ENCODE measurements at places on chromosomes 1 and 21. TPM values are rescaled to one million over a fixed set of nuclear protein-coding genes. Genes with fewer than 3 reads are reported as not detected.

The NID1 gene
- total RNA-seq: 24.9 TPM

The OR2AK2 gene
- total RNA-seq: not detected

The LRRC8C gene
- 2.5 TPM for total RNA-seq

The HNRNPR gene
- 203 TPM for total RNA-seq

The BCAS2 gene
- 55.7 TPM for total RNA-seq

The MAP1LC3C gene
- 1.7 TPM for total RNA-seq

The PFKL gene
- total RNA-seq: 82.3 TPM

The XCL2 gene
- total RNA-seq: not detected

The SPRR2D gene
- not detected for total RNA-seq

The UMODL1 gene
- not detected for total RNA-seq

The TRPM2 gene
- 0.28 TPM for total RNA-seq

The TTC24 gene
- total RNA-seq: not detected

The ERG gene
- 3.0 TPM for total RNA-seq

The MAP3K21 gene
- 21.3 TPM for total RNA-seq

The PLEKHM2 gene
- 47.9 TPM for total RNA-seq

The UHMK1 gene
- 15.0 TPM for total RNA-seq

The NPHS2 gene
- not detected for total RNA-seq

The PLPPR4 gene
- total RNA-seq: 2.2 TPM

DNA sequence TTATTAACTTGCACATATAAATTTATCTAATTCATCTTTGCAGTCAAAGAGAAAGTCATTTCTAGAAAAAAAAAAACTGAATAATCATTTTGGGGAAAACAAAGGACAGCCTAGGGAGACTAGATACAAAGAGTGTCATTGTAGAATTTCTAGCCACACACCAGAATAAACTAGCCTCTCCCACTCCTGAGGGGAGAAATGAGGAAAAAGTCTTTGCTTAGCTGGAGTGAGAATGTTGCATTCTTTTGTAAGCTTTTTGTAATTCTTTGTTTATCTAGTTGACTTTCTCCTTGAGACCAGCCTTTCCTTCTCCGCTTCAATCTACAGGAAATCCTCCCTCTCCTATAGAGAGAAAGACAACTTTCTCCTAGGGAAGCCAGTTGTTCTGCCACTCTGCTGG, 15.9 kb upstream of the CGN start:
- DNase-seq: no peak

DNA sequence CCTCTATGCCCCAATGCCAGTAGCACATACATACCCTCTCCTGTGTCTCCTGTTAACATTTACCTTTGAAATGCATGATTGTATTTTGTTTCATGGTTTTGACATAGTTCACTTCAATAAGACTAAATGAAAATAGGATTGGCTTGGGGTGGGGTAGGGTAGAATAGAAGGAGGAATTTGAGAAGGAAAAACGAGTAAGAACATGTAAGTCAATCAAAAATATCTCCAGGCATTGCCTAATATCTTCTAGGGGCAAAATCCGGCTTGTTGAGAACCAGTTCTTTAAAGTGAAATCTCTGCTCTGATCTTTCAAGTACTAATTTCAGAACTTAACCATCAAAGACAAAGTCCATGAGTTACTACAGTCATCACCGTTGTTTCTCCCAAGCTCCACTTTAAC, 31.8 kb upstream of the RGS2 start:
- DNase-seq: no peak

- DNase-seq: no peak
Observed at GRCh38 chr1:72280711-72281110, 1.6 kb downstream of the NEGR1 start.

DNA sequence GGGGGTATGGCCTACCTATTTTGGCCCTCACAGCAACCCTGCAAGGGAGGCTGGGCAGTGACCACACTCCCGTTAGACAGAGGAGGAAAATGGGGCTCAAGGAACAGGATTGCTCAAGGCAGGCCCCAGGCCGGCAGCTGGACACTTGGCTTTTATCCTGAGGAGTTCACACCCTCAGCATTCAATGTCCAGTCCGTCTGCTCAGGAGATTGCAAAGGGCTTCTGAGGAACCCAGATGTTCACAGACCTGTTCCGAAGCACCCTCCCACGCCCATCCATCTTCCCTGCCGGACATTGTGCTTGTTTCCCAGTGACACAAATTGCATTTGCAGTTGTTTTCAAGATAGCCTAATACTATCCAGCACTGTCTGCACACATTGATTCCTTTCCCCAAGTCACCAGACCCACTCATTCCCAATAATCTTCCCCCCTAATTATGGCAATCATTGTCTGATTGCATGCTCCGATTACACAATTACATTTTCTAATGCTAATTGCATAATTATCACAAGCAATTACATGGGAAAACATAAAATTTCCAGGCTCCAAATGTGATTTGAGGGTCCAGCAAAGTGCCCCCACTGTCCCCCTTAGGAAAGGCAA, 4.3 kb upstream of the UBL4B start:
- no peak for DNase-seq

GRCh38 chr21:28396421-28396820, 596.3 kb downstream of the LTN1 start:
- no peak for DNase-seq

- DNase-seq: no peak
Observed at GRCh38 chr1:85278853-85279314, 2.5 kb upstream of the BCL10 start.

GRCh38 chr1:154276797-154277196, 4.4 kb downstream of the HAX1 start:
- peak; percentile 51 for DNase-seq

DNA sequence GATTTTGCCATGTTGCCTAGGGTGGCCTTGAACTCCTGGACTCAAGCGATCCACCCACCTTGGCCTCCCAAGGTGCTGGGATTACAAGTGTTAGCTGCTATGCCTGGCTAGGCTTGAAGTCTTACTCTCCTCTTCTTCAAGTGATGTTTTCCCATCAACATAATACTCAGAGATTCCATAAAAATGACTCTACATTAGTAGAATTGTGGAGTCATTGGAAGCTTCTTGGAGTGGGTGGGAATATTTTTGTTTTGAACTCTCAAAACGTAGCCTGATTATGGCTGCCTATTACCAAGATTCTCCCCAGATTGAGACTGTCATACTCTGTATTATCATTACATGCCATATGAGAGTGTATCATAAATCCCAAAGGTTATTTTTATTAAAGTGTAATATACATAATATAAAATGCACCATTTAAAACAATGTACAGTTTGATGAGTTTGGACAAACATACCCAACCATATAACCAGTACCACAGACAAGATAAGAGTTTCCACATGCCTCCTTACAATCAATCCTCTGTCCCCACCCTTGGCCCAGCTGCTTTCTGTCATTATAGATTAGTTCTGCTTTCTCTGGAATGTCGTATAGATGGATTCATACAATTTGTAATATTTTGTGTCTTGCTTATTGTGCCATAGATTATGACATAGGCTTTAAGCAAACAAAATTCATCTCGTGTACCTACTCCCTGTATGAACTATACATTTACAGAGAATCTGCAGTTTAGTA, 8.0 kb upstream of the DNM3 start:
- no peak for DNase-seq

DNA sequence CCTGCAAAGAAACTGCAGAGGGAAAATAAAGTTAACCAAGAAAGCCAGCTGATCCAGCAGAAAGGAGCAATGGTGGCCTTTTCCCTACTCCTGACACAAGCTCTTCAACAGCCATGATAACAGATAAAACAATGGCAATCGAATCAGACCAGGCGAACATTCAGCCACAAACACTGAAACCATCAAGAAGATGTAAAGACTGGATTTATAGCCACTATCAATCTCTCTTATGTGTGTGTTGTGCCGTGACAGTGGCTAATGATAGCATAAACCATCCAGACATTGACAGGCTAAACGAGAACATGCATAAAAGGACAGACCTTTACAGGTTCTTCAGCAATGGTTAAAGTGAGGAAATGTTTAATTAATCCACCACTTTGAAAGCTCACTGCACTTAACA, 78.1 kb upstream of the RAB4A start:
- DNase-seq: no peak

DNA sequence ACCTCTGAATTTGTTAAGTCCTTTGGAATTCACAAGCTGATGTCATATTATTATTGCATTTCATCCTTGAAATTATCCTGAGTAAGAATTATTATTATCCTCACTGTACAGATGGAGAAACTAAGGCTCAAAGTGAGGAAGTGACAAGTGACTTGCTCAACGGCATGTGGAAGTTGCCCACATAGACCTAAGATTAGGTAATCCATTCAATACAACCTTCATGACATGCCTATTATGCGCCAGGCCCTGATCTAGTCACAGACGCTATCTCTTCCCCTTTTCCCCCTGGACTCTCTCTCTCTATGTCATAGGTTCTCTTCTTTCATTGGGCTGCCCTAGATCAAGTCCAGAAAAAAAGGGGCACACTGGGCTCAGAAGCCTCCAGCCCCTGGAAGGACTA, 84.9 kb upstream of the KCNK2 start:
- DNase-seq: no peak

GRCh38 chr1:155309423-155310021, 856 bp downstream of the FDPS start:
- no peak for DNase-seq

DNA sequence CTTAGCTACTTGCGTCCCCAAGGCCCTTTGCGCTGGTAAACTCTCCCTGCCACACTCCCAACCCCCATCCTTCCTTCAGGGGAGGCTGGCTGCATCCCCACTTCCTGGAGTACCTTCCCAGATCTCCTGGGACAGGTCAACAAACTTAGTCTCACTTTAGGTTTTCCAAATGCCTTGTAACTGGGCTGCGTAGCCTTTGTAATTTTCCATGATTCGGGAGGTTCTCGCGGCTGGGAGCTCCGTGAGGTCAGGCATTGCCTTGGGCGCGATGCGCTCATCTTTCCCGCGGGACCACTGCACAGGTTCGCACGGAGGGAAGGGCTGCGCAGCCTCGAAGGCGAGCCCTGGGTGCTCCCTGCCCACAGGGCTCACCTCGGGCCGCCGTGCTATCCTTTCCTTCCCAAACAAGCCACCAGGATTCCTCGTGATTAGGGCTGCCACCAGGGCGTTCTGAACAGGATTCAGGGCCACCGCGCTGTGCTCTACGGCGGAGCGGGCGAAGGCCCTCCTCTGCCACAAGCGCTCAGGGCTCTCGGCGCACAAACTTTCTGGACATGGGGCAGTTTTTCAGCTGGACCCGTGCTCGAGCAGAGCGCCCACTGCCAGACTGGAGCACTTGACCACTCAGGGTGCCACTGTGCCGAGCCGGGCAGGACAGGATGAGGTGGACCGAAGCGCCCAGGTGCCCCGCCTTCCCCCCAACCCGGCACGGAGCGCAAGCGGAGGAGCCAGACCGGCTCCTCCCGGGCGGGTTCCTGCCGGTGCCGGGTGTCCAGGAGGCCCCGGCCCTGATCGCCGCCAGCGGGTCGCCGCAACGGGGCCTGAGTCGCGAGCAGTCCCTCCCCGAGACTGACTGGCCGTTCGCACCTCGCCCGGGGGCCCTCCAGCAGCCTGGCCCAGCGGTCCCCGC, 1.1 kb downstream of the TMPRSS2 start:
- DNase-seq: peak; percentile 77

- no peak for DNase-seq
Observed at GRCh38 chr1:232943679-232944252, 6.6 kb upstream of the NTPCR start.

GRCh38 chr1:226632922-226633351, 84.4 kb downstream of the STUM start:
- DNase-seq: no peak

GRCh38 chr1:164443166-164443565, 115.8 kb upstream of the PBX1 start:
- DNase-seq: no peak

GRCh38 chr1:230577537-230577936, 64.7 kb upstream of the COG2 start:
- no peak for DNase-seq

DNA sequence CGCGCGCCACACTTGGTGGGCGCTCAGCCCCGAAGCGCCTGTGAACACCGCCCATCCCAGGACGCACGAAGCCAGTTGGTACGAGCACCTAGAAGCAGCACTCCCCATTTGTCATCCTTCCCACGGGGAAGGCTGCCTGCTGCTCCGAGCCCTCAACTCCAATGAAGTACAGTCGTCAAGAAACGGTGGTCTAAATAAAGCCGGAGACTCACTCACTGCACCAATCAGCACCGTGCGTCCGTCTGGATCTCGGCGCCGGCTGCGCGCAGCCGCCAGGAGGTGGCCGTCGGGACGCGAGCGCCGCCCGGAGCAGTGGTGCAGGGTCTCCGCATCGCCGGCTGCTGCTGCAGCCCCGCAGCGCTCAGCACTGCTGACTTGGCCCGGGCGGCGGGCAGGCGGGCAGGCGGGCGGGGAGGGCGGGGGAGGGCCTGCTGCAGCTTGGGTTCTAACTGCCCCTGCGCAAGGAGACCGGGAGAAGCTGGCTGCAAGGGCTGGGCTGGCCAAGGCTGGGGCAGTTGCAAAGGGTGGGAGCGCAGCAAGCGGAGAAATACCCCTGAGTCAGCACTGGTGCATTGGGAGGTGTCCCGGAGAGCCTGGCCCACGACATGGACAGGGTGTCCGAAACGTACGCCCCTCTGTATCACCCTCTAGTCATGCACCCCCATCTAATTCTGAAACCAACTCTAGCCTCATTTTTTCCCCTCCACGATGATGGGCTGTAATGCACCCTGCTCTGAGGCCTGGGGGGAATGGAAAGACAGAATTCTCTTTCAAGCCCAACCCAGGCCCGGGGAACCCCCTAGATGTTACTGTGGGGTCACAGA, 35.8 kb upstream of the H6PD start:
- DNase-seq: no peak

GRCh38 chr1:239858057-239858456, 233.6 kb upstream of the FMN2 start:
- DNase-seq: no peak

- DNase-seq: no peak
Observed at GRCh38 chr1:111720977-111721786, 18.0 kb downstream of the INKA2 start.

DNA sequence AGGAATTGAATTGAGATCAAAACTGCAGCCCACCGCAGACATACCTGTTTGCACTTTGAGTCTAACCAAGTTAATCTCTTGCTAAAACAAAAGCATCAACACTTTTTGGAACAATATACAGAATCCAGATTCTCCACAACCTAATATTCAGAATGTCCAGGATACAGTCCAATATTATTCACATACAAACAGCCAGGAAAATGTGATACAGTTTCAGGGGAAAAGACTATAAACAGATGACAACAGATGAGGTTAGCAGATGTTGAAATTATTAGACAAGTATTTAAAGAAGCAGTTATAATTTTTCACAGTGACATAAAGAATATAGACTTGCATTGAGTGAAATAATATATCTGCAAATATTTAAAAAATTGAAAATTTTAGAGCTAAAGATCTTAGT, 678.1 kb upstream of the CXADR start:
- DNase-seq: no peak

DNA sequence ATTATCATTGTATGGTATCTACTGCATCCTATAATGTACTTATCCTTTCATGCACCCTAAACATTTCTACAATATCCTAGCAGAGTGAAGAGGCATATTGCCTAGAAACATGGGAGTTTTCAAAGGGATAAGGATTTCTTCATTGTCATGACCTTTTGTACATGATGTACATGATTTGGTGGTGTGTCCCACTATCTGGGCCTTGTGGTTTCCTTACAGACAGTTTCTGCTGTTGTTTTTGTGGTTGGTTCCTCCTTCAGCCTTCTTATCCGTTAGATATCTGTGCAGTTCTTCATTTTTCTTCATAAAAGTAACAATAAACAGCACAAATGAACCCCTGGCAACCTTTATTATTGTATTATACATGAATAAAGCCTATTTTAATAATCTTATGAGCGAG, 70.4 kb upstream of the BACH1 start:
- no peak for DNase-seq

- no peak for DNase-seq
Observed at GRCh38 chr1:112011202-112011601, 21.7 kb upstream of the KCND3 start.

GRCh38 chr1:113692824-113693431, 66.4 kb downstream of the PHTF1 start:
- no peak for DNase-seq

Measured in H1 (cell line).